G401 (cell line): ENCODE measurements at places on chromosomes 3 and 15. TPM values are rescaled to one million over a fixed set of nuclear protein-coding genes. Genes with fewer than 3 reads are reported as not detected.

- peak; percentile 59 for DNase-seq
Measured at GRCh38 chr3:54146506-54147239, 24.3 kb downstream of the CACNA2D3 start.

Gene RETNLB
- not detected in 2 replicates for total RNA-seq

Gene RBP2
- not detected in 2 replicates for total RNA-seq

- no peak for DNase-seq
Measured at GRCh38 chr3:3447641-3448040, 268.1 kb upstream of the CRBN start.

DNA sequence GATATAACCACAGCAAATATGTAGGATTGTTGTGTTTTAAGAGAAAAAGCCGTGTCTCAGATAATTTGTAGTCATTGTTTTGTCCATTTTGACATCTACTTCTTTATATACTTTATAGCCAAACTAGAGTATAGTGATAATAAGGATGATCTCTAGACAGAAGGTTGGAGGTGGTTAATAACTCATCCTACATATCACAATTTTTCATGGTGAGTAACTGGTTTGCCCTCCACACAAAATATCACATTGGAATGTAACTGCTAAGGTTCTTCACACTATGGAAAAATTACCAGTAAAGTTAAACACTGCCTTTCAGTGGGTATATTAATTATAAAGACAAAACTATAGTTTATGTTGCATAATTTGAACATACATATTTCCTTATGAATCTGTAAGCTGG is 380.7 kb downstream of the LPP start:
- no peak for DNase-seq

DNA sequence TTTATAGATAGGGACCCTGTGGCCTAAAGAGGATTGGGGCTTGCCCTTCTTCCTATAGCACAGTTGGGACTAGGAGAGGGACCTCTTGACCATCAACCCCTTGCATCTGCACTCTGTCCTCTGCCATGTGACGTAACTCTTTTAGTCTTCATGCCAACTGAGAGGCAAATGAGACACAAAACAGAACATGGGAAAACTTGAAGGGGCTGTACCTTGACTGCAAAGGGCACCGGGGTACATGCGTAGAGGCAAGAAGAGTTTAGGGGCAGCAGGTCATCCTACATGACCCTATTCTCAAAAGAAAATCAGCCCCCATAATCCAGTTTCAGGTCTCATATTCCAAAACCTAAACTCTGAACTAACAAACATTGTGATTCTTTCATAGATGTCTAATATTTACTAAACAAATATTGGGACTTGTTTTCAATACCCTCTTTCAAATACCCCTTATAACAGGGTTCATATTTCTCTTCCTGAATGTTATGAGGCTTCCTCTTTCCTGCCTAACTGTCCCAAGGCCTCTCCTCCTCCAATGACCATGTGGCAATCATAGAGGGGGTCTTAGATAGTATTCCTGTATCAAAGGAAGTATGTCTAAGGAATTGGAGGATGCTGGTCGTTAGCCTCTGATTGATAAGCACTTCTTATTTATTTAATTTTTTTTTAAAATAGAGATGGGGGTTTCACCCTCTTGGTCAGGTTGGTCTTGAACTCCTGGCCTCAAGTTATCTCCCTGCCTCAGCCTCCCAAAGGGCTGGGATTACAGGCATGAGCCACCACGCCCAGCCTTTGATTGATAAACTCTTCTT is 20.6 kb downstream of the ACKR2 start:
- no peak for DNase-seq

Gene SCAANT1
- total RNA-seq = not detected in 2 replicates

DNA sequence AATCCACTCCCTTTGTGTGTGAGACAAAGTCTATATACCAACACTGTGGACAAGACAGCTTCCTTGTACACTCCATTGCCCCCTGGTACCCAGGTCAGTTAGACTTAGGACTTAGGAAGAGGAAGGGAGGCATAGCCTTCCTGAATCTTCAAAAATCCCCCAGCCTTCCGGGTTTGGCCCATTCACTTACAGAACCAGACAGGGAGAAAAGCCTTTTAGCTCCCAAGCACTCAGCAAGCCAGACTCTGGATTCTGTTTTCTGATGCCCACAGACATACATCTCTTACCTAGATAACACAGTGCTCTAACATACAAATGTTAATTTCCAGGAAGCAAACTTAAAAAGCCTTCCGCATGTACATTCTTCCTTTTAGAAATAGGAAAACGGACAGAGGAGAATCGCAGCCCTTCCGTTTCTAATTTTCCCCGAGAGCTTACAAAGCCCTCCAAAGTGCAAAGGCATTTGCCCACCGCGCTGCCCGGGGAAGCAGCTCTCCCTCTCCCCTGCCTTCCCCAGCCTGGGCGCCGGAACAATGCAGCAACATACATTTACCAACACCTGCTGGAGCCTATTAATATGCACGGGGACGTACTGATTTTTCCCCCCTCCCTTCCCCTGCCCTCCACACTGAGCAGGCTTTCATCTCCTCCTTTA is 442.0 kb downstream of the MAGI1 start:
- peak; percentile 29 for DNase-seq

DNA sequence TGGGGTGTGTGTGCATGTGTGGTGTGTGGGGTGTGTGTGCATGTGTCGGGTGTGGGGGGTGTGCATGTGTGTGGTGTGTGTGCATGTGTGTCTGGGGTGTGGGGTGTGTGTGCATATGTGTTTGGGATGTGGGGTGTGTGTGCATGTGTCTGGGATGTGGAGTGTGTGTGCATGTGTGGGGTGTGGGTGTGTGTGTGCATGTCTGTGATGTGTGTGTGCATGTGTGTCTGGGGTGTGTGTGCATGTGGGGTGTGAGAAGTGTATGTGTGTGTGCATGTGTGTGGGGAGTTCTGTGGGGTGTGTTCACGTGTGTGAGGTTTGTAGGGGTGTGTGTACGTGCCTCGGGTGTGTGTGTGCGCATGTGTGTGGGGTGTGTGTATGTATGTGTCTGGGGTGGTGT is 6.7 kb upstream of the OCA2 start:
- DNase-seq = no peak

GRCh38 chr3:159721324-159721723 is 267.3 kb upstream of the IL12A start:
- DNase-seq = no peak

DNA sequence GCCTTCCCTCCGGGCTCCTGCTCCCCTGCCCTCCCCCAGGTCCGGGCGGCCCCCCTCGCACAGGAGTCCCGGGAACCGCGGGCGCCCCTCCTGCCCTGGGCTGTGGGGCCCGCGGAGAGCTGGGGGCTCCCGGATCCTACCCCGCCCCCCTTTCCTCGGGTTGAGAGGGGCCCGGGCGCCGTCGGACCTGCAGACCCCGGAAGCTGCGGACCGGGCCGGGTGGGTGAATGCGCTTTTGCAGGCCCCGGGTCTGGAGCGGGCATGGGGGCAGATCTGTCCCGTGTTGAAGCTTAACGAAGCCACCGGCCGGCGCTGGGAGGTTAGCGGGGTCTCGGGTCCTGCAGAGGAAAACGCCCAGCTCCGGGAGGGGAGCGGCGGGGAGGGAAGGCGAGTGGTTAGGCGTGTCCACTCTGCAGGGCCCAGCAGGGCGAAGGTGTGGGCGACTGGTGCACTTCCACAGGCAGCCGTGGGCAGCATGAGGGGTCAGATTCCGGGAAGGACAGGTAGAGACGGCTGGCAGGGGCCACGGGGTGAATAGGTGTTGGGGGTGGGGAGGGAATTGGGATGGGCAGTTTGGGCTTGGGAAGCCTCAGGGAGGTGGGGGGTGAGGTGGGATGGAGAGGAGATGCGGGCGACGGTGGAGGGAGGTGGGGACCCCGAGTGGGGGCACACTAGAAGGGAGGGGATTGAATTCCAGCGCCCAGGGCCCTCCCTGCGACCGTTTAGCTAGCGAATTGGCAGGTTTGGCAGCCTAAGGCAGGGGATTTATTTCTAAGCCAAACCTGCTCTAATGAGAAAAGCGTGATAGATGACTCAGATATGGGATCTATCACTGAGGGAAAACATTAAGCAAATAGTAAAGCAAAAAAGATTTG is 635 bp downstream of the CD276 start:
- no peak for DNase-seq

GRCh38 chr3:102163039-102163817 is 271.6 kb upstream of the ZPLD1 start:
- DNase-seq = no peak

- no peak for DNase-seq
Measured at GRCh38 chr15:39177561-39177960, 403.3 kb upstream of the THBS1 start.

Gene ROPN1
- not detected in 2 replicates for total RNA-seq

Gene RAB6B
- 2.5 and 4.3 TPM in 2 replicates for total RNA-seq

Gene FYCO1
- total RNA-seq = 9.1 and 11.3 TPM in 2 replicates

DNA sequence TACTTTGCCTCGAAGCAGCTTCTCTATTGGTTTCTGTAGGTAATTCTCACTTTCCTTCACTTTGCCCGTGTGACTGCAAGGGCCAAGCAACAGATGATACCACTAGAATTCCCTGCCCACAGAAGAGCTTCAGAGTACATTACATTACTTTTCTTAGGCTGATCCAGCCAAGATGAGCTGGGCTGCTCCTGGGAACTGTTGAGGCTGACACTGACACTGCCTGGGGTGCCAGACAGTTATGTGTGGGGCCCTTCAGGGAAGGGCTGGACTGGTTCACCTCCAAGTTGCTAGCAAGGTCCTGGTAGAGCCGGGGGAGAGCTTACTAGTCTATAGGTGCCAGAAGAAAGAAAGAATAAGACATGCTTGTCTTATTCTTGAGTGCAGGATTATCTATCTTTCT is 19.0 kb downstream of the GORASP1 start:
- no peak for DNase-seq

Gene STRIT1
- total RNA-seq = not detected in 2 replicates

- no peak for DNase-seq
Measured at GRCh38 chr3:50275996-50276761, 2.7 kb upstream of the LSMEM2 start.

- DNase-seq = no peak
Measured at GRCh38 chr3:17038900-17039553, 154.3 kb downstream of the PLCL2 start.

Gene MORC1
- not detected in 2 replicates for total RNA-seq

DNA sequence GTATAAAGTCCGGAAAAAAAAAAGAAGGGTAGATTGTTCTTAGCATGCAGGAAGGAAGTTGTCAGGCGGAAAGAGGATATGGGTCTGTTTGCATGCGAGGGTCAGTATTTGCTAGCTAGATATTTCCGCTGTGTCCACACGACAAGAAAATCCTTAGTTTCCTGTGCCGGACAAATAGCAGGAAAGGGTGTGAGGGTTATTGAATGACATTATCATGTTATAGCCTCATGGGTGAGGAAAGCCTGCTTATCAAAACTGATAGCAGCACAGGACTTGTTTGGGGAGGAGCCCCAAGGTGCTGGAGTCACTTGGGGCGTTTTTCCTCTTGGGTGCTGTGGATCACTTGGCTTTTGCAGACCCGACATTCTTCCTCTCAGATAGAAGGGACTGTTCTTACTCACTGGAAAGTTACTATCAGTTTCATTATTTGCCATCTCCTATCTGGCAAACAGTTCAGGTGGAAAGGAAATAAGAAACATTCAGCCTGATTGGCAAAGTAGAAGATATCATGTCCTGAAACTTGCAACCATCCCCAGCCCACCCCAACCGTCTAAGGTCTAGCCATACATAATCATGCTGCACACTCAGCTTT is 127.2 kb upstream of the DPH6 start:
- no peak for DNase-seq
